ENCODE measurements at places on chromosomes 7 and 10. TPM values are rescaled to one million over a fixed set of nuclear protein-coding genes. Genes with fewer than 3 reads are reported as not detected.
A peak's percentile ranks its signal among the peaks of the same experiment; 100 is the strongest.

GRCh38 chr10:47042780-47043750 lies 131.8 kb downstream of the PTPN20 start:
- no peak for DNase-seq

- peak; percentile 6 for DNase-seq
These were observed 122.7 kb upstream of the TMEM229A start for GRCh38 chr7:124155432-124156022.

Gene PRLHR
- 2.4 TPM for total RNA-seq

DNA sequence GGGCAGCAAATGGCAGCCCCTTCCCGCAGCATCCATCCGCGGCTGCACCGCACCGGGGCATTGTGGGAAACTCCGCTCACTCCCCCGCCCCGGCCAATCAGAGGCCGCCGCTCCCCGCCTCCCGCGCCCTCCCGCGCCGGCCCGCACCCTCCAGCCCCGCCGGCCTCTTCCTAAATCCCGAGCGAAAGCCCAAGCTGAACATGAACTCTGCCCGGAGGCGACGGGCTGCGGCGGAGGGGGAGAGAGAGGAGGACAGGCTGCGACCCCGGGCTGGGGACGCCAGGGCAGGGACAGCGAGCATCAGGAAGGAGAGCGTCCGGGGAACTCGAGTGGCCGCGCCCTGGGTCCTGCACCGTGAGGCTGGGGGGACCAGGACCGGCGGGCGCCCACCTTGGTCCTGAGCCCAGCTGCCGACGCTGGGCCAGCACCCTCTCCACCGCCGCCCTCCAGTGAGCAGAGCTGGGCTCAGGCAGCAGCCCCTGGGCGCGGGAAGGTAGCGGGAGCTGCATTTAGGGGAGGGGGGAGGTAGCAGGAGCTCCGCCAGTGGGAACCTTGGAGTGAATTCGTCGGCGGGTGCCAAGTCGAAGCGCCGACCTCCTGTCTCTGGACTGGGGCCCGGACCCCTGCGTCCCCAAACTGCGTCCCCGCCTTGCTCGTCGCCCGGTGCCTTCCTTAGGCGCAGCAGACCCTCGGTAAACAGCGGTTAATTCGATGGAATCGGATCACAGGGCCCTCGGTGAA lies at the start of gene DGKI:
Gene DGKI, minus strand, starts transcription at position 148 of the 741 bp plus-strand sequence.
- peak; percentile 76 for DNase-seq

- no peak for DNase-seq
These were observed 1156.0 kb upstream of the LRRTM3 start for GRCh38 chr10:65769828-65770227.

Gene RELN
- total RNA-seq, result 57.5 TPM

- no peak for DNase-seq
These were observed 19.8 kb downstream of the ERCC6 start for GRCh38 chr10:49518982-49519578.

DNA sequence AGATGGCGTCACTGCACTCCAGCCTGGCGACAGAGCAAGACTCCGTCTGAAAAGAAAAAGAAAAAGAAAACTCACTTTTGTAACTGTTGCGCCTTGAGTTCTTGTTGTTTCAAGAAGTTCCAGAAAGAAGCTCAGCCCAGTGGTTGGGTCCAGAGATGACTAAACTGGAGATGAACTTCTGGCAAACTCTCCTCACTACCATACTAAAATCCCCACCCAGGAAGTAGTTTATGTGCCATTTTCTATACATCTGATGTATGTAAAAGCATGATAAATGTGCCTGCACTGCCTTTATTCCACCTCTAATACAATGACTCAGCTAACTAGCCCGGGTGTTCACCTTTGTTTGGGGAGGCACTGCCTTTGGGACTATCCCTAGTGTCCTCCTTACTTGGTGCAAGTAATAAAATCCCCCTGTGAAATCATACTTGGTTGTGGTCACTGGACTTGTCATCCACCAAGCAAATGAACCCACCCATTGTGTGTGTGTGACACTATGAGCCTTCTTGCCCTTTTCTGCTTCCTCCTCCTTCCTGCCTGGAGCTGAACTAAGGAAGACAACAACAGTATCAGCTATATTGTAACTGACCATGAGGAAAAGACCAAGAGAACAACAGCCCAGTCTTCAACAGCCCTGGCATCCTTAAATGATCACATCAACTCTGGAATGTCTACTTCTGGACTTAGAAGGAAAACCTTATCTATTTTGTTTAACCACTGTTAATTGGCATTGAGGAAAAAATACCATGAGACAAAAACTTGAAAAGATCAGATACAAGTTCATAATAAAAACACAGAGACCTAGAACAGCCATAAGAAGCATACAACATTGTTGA lies 33.6 kb downstream of the JMJD1C start:
- no peak for DNase-seq

Gene CCDC172
- total RNA-seq, result not detected

Gene CLRN3
- total RNA-seq, result not detected

Gene PDK4
- total RNA-seq, result 2.9 TPM

Gene RBM33
- total RNA-seq, result 44.4 TPM

Gene OPALIN
- not detected for total RNA-seq

Gene ZCWPW1
- 2.0 TPM for total RNA-seq

Measured in frontal cortex (tissue), 4 donors.